ENCODE measurements at places on chromosomes 1 and 21. TPM values are rescaled to one million over a fixed set of nuclear protein-coding genes. Genes with fewer than 3 reads are reported as not detected.

Gene PGLYRP4
- total RNA-seq = not detected

Gene KCNE2
- not detected for total RNA-seq

Gene SPRR2A
- not detected for total RNA-seq

Gene LCA5L
- 0.40 TPM for total RNA-seq

Gene SPRR2G
- total RNA-seq = not detected

Gene RGS8
- total RNA-seq = not detected

Gene MACO1
- 15.6 TPM for total RNA-seq

Gene NSUN4
- total RNA-seq = 15.3 TPM

Gene S100A8
- 40.7 TPM for total RNA-seq

Gene C4BPA
- not detected for total RNA-seq

Gene GPA33
- 0.07 TPM for total RNA-seq

Gene ITLN2
- not detected for total RNA-seq

Gene LMOD1
- total RNA-seq = 8.0 TPM

Gene EPHA8
- total RNA-seq = not detected

Gene NMNAT2
- total RNA-seq = 1.2 TPM

Gene SPRR2D
- not detected for total RNA-seq

Gene IVL
- total RNA-seq = not detected

Gene LRRC8B
- total RNA-seq = 2.5 TPM

Gene CNR2
- not detected for total RNA-seq

Gene GNAI3
- 2.2 TPM for total RNA-seq

Gene LIPI
- total RNA-seq = not detected

Gene TFF2
- not detected for total RNA-seq

Gene RIMS3
- 0.92 TPM for total RNA-seq

Gene S100A14
- 5.7 TPM for total RNA-seq

Gene LCE2B
- total RNA-seq = not detected

Gene FAM163A
- 0.27 TPM for total RNA-seq

Gene MTARC2
- 24.9 TPM for total RNA-seq

Gene TMEM269
- not detected for total RNA-seq

Gene NRDC
- total RNA-seq = 157 TPM

Gene HMGCL
- 33.5 TPM for total RNA-seq

Gene VCAM1
- total RNA-seq = 4.7 TPM
